Bronchial epithelial cell (primary cell): ENCODE measurements at places on chromosomes 7 and 10.

GRCh38 chr10:48478980-48479811 lies 125.7 kb downstream of the ARHGAP22 start:
- no peak for DNase-seq

GRCh38 chr7:8197994-8198698 lies 63.8 kb downstream of the ICA1 start:
- DNase-seq = no peak

GRCh38 chr10:49642311-49642710 lies 28.5 kb downstream of the CHAT start:
- DNase-seq = no peak

- DNase-seq = no peak
These were observed 228.4 kb downstream of the CUX1 start for GRCh38 chr7:102045681-102046372.

- no peak for DNase-seq
These were observed 40.0 kb downstream of the CNNM1 start for GRCh38 chr10:99369126-99369525.

DNA sequence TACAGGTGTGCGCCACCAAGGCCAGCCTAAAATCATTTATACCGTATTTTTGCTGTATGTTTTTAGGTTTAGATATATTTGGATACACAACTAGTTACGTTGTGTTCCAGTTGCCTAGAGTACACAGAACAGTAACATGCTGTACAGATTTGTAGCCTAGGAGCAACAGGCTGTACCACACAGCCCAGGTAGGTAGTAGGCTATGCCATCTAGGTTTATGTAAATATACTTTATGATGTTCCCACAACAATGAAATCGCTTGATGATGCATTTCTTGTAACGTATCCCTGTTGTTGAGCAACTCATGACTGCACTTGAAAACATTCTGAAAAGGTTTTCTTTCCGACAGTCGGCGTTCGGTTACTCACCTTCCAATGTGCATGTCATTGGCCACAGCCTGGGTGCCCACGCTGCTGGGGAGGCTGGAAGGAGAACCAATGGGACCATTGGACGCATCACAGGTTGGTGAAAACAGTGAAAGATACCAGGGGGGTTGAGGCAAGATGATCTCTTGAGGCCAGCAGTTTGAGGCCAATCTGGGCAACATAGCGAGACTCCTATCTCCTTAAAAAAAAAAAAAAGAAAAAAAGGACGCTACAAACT lies 7.7 kb downstream of the PNLIP start:
- no peak for DNase-seq

- no peak for DNase-seq
These were observed 11.6 kb downstream of the SLC26A4 start for GRCh38 chr7:107672183-107672582.

DNA sequence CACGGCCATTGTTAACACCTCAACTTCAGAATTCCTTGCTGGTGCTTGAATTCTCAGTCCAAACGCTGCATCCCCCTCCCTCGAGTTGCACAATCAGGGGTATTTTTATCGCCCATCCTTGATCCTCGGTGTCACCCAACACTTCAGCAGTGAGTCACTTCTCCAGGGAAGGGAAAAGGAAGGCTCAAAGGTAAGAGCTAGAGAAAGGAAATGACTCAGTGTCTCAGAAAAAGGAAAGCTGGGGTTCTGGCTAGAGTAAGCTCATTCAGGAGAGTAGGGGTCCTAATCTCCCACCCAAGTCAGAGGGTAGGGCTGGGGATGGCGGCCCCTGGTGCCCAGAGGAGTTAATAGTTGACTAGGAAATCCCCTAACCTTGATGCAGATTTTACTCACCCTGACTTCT lies 39.8 kb upstream of the TRIM8 start:
- peak; percentile 95 for DNase-seq

DNA sequence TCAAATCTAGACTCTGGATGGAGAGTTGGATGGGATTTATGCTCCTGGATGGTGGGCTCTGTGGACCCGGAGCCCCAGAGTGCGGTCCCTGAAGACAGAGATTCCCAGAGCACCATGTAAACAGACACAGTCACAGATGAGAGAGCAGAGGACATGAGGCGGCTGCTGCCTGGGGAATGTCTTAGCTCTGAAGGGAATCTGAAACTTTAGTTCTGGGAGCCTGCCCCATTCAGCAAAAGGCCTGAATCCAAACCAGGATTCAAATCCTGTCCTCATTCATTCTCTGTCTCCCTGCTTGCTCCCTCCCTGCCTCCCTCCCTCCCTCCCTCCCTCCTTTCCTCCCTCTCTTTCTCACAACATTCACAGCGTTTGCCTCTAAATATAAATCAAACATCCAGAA lies 49.5 kb upstream of the CALD1 start:
- DNase-seq = no peak

DNA sequence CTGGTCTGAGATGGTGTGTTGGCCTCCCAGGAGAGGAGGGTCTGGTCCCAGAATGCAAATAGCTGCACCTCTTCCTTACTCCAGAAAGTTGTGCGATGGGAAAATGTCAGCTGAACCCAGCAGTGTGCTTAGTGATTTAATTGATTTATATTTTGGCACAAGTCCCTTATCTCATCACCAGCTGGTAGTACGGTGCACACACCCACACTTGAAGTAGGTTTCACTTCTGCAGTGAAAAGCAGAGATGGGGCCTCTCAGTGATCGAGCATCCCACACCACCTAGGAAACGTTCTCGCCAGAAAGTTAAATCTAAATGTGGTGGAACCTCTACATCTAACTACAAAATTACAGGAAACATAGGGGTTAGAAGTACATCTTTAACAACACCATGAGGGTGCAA lies 80.4 kb downstream of the UBE3C start:
- no peak for DNase-seq

DNA sequence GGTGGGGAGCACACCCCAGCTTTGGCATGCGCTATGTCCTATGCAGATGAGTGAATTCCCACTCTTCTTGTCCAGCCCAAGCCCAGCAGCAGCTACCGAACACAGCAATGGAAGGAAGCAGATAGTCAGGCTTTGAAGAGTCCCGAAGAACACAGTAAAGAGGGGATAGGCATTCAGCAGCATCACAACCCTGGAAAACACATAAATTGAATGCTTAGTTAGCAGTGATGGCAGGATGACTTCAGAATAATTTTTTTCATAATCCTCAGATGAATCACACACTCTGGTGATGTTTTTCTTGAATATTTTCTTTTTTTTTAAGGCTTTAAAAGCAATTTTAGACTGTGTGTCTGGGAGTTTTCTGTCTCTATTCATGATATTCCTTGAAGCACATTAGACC lies 95.8 kb downstream of the CFAP58 start:
- DNase-seq = peak; percentile 31

DNA sequence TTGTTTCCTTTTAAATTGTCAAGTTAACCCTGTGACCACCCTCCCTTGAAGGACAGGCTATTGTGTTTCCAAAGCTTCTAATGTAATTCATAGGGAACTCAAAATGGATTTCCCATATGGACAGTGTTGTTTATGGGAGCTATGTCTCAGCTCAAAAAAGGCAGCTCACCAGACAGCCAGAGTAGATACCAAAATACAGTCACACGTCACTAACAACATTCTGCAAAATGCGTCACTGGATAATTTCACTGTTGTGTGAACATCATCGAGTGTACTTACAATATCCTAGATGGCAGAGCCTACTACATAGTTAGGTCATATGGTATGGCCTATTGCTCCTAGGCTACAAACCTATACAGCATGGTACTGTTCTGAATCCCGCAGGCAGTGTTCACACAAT lies 97.4 kb downstream of the AVL9 start:
- no peak for DNase-seq

DNA sequence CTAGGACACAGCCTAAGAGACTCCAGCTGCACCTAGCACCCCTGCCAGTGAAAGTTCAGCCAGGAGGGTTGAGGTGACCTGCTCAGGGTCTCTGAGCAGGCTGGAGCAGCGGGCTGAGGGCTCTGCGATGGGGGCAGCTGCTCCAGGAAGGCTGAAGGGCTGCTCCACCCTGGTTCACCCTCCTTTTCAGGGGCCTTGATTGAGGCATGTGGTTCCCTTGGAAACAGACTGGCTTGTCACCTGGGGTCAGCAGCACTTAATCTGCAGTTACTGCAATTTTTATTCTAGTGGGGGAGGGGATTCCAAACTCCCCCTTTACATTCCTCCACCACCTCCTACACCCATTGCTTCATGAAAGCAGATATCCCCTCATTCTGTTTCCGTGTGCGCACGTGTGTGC lies 85.3 kb upstream of the UNC5B start:
- no peak for DNase-seq

- peak; percentile 7 for DNase-seq
These were observed 462 bp downstream of the KIAA1549 start for GRCh38 chr7:138980563-138981291.

- DNase-seq = no peak
These were observed 343.4 kb downstream of the PRPF18 start for GRCh38 chr10:13930120-13930519.

- peak; percentile 86 for DNase-seq
These were observed 7.2 kb upstream of the PGAM2 start for GRCh38 chr7:44072364-44073231.

GRCh38 chr10:96275685-96276418 lies 4.5 kb upstream of the BLNK start:
- DNase-seq = peak; percentile 56

DNA sequence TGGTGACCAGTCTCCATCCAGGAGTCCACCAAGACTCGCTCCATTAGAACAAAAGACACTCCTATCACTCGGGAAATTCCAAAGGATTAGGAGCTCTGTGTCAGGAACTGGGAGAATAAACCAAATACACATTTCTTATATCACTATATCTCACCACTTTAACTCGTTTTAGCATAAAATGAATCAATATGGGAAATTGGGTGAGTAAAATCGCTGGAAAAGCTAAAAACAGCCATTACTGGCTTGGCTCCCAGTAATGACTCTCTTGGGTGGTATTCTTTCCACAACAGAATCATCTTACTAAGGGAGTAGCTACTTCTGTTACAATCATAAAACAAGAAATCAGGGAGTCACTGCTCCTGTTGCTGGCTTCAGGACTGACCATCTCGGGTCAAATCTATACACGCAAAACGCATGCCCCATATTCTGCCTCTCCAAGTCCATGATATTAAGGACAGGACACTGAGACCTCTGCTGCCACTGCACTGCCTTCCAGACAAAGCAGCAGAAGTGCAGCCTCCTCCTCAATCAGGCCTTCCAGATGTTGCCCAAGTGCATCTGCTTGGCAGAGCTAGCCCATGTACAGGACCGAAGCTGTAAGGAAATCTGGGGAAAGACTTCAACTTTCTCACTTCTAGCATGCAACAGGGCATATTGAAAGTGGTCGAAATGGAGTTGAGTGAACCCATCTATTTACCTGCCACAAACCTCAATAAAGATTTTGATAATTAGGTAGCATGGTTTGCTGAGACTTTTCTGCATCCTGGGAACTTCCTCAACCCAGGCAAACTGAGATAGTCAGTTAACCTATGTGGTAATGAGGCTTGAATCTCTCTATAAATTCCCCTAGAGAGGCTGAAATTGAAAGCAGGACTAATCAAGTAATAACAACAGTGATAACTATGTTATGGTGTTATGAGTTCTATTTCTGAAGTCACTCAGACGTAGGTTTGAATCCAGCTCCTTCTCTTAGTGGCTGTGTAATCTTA lies 14.4 kb upstream of the PANK1 start:
- DNase-seq = no peak

DNA sequence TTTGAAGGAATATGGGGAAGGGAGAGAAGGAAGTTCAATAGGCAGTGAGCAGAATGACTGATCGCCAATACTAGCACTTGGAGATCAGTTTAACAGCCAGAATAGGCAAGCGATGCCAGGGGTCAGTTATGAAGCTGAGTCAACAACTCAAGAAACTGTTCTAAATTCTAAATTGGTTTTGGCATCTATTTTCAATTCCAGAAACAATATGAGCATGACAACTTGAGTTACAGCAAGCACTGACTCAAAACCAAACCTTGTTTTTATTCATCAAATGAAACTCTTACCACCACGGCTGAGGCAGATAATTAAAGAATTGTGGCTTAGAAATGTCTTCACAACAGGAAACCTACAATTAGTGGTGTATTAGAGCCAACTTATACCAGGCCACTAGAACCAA lies 180.5 kb upstream of the ASAH2 start:
- DNase-seq = no peak
